Activated T-cell treated with anti-CD3 and anti-CD28 coated beads, Interleukin-2, amount 50 U/mL, for 24 hours (primary cell): ENCODE measurements at places on chromosomes 1 and 21.

GRCh38 chr1:15412175-15412800 lies 2.6 kb downstream of the EFHD2 start:
- DNase-seq: peak; percentile 54

DNA sequence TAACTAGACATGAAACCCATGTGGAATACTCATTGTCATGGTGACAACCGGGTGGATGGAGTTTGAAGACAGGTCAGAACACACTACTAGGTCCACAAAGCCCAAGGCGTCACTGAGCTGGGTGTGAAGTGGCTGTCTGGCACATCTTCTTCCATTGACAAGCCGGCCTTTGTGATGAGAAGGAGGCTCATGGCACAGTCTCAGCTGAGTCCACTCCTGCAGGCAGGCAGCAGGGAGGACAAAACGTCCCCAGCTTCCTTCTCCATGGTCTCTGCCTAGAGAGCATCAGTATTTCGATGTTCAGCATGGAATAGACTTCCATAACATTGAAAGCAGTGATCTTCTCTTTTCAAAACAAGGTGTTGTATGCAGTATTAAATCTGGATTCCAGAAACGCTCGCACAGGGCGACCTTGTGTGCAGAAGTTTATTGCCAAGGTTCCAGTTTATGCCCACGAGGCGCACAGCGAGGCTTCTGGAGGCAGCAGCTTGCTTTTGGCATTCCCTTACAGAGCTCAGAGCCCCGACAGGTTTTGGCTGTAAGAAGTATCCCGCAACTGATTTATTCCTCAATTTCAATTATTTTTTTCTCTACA lies 104.2 kb downstream of the SIM2 start:
- DNase-seq: no peak

DNA sequence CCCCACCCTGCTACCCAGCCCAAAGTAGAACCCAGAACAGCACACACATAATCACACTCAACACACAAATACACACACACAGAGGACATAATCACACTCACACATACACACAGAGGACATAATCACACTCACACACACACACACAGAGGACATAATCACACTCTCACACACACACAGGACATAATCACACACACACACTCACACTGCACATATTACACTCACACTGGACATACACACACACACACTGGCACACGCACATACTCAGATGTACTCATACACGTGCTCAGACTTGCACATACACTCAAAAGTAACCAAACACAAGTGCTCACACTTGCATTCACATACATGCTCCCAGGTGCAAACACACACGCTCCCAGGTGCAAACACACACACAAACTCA lies 54.3 kb upstream of the CAMK1G start:
- no peak for DNase-seq

- DNase-seq: peak; percentile 86
These were observed 17.0 kb upstream of the CD2 start for GRCh38 chr1:116737020-116737854.

- no peak for DNase-seq
These were observed 176.2 kb upstream of the RAB4A start for GRCh38 chr1:229094476-229095311.

DNA sequence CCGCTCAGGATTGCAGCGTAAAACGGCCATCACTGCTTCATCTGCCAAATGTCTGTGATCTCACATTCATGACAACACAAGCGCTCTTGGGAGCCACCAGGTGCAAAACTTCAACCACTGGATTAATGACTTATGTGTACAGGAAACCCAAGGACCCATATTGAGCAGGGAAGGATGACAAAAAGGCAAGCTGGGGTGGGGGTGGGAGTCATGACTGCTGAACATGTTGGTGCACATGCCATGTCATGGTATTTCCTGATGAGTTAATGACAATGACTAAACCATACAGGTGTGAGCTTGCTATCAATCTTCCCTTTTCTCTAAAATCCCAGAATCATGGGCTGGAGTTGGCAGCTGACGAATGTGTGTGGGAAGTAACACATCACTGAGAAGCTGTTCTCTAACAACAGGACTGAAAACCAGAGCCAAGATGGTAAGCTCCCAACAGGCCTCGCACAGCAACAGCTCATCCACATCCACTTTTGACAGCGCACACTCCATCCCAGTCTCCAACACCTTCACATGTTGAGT lies 3.1 kb upstream of the SH2D5 start:
- DNase-seq: no peak

DNA sequence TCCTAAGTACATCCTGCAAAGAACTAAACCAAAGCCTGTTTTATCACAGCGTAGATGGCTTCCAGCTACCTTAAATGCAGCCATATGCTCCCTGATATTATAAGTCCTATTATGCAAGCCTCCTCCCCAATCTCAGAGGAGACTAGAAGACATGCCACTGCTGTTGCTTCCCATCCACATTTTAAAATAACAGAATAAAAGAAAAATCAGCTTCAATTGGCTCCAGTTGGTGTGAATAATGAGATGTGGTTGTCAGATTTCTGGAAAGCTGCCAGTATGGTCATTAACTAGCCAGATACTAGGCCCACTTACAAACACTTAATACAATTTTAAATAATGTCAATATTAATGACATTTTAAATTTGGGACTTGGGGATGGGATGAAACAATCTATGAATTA lies 25.7 kb downstream of the WARS2 start:
- DNase-seq: no peak

- no peak for DNase-seq
These were observed 30.0 kb downstream of the IRF2BP2 start for GRCh38 chr1:234579967-234580366.
